ENCODE measurements at places on chromosomes 12 and 14.
A peak's percentile ranks its signal among the peaks of the same experiment; 100 is the strongest.

GRCh38 chr14:22561661-22562579, 27.1 kb downstream of the DAD1 start:
- no peak for DNase-seq

DNA sequence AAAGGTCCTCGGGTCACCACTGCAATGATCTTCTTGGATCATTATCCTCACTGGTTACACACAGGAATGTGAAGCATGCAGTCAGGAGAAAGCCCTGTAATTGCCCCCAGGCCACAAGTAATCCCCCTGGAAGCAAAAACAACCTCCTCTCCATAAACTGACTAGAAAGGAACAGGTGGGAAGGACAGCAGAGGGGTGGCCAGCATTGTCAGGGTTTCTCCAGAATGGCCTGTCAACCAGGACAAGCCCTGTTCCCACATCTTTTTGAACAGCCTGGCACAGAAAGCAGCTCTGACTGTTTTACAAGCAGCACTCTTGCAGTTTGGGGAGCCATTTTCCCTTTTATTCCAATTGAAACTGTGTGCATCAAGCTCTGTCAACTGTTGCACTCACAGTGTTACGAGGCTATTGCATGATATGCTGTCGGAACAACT, 36.1 kb downstream of the TMCC3 start:
- no peak for DNase-seq

GRCh38 chr14:43539210-43539609, 967.9 kb downstream of the FSCB start:
- peak; percentile 4 for DNase-seq

- no peak for DNase-seq
Observed at GRCh38 chr14:51929166-51929565, 60.2 kb upstream of the RTRAF start.

- DNase-seq: no peak
Observed at GRCh38 chr14:60171690-60172089, 6.5 kb upstream of the DHRS7 start.

- no peak for DNase-seq
Observed at GRCh38 chr12:94531196-94531720, 71.6 kb upstream of the CEP83 start.

DNA sequence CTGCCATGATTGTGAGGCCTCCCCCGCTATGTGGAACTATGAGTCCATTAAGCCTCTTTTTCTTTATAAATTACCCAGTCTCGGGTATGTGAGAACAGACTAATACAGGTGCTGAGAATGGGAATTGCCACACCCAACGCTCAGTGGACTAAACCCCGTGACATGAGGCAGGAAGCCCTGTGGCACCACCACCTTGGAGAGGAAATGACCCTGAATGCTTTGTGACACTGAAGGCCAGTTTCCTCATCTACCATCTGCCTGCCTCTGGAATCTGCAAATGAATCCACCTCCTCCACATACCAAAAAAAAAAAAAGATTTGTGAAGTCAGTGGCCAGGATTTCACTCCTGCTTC, 41.6 kb downstream of the NT5DC3 start:
- no peak for DNase-seq

GRCh38 chr12:132460571-132460970, 29.4 kb upstream of the FBRSL1 start:
- no peak for DNase-seq

GRCh38 chr12:4268329-4269181, 5.0 kb upstream of the CCND2 start:
- DNase-seq: no peak

GRCh38 chr12:78095623-78096022, 264.9 kb downstream of the NAV3 start:
- DNase-seq: no peak

- no peak for DNase-seq
Observed at GRCh38 chr12:6093764-6094163, 30.7 kb downstream of the VWF start.

DNA sequence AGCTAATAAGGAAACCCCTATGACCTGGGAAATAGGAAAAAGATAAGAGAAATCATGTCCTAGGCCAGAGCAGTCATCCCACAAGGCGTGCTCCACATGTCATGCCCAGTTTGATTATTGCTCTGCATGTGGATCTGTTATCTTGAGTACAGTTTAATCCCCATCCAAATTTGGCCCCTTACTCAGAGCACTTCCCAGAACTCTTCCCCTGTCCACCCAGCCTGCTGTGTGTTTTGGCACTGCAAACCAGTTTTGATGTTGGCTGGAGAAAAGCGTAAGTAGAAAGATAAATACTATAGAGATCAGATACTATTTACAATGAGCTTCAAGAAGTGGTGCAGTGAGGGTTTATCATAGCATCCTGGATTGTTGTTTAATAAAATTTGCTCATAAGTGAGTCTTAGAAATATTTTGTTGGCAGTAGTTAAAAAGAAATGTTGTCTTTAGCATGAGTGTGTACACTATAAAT, 83.8 kb downstream of the PTPRB start:
- DNase-seq: no peak

DNA sequence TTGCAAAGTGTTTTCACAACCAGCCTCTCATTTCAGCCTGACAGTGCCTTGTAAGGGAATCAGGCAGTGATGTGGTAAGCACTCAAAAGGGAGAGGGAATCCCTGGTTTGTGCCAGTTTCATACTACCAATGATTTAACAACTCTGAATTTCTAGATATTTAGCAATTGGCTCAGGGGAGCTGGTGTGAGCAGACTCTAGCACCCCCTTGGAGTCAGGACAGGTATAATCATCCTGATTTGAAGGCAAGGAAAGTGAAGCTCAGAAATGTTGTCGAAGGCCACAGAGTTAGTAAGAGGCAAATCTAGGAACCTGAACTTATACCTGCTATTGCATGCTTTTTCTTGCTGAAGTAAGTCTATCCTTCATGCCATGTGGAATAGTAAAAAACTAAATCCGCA, 63.1 kb upstream of the DACT1 start:
- DNase-seq: no peak

- no peak for DNase-seq
Observed at GRCh38 chr12:66008985-66009384, 121.6 kb downstream of the LLPH start.

Data from HuH-7 (cell line).